ENCODE measurements at places on chromosomes 11 and 22. TPM values are rescaled to one million over a fixed set of nuclear protein-coding genes. Genes with fewer than 3 reads are reported as not detected.

- no peaks in the 10 kb centered on the region for H3K4me1 ChIP-seq
- no peaks in the 10 kb centered on the region for H3K27me3 ChIP-seq
- no peak overlapping the region for H3K4me3 ChIP-seq
- no peaks in the 10 kb centered on the region for H3K36me3 ChIP-seq
- no peak overlapping the region for H3K27ac ChIP-seq
Measured at GRCh38 chr11:12507391-12507790, 130.0 kb downstream of the PARVA start.

GRCh38 chr11:64854534-64855502 lies 10.4 kb upstream of the CDC42BPG start:
- H3K4me1 ChIP-seq: peaks cover 95% of the 10 kb centered on the region
- H3K27ac ChIP-seq: peak overlapping the region; percentile 100
- no peak overlapping the region for H3K4me3 ChIP-seq

DNA sequence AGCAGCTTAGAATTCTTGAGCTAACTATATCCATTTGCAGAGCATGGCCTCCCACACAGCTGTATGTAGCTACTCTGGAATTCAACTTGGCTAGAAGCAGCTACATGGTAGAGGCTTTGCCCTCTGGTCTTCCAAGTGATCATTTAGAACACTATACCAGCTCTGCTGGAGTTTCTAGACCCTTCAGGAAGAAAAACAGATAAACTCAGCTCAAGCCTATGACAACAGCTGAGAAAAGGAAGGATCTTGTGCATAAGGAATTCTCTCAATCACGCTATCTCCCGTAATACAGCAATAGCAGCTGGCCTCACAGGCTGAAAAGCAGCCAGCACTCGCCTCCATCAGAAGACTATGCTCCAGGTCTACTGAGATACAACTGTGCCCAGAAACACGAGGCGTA lies 50.6 kb upstream of the APOA1 start:
- DNase-seq: no peak
- no peaks in the 10 kb centered on the region for H3K27me3 ChIP-seq
- H3K4me1 ChIP-seq: peaks cover 3% of the 10 kb centered on the region
- no peak overlapping the region for H3K27ac ChIP-seq
- peaks cover 5% of the 10 kb centered on the region for H3K36me3 ChIP-seq

DNA sequence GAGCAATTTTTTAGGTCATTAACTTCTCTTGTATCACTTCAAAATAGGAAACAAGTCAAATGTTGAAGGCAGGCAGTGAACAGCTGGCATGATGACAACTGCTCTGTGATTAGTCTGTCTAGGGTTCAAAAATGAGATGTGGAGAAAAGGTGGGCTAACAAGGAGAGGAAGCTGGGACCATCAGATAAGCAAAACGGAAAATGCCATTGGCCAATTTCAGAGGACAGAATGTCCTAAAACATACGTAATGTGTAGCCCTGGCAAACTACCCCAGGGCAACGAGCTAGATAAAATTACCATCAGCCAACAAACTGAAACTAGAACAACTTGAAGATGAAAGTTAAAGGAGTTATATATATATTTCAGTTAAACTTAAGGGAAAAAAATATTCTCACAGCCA lies 93.2 kb downstream of the RELT start:
- DNase-seq: no peak
- no peak overlapping the region for H3K4me3 ChIP-seq
- no peak overlapping the region for H3K27ac ChIP-seq
- no peaks in the 10 kb centered on the region for H3K4me1 ChIP-seq

DNA sequence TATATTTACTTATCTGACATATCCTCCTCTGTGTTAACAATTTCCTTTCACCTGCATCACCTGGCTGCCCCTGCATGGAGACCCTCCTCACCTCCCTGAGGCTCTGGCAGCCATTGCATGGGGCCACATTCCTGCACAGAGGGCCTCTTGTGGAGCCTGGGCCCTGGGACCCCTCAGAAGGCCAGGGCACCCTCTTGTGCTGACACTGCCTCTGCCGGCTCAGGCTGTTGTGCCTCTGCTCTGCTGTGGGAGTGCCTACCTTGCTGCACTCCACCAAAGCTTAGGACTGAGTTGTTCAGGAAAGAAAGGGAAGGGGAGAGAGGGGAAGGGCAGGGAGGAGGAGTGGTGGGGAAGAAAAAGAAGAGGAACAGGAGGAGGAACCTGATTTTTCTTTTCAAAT lies 194.5 kb downstream of the ADAMTS15 start:
- H3K27ac ChIP-seq: no peak overlapping the region
- no peak for DNase-seq
- no peaks in the 10 kb centered on the region for H3K27me3 ChIP-seq
- no peaks in the 10 kb centered on the region for H3K4me1 ChIP-seq

DNA sequence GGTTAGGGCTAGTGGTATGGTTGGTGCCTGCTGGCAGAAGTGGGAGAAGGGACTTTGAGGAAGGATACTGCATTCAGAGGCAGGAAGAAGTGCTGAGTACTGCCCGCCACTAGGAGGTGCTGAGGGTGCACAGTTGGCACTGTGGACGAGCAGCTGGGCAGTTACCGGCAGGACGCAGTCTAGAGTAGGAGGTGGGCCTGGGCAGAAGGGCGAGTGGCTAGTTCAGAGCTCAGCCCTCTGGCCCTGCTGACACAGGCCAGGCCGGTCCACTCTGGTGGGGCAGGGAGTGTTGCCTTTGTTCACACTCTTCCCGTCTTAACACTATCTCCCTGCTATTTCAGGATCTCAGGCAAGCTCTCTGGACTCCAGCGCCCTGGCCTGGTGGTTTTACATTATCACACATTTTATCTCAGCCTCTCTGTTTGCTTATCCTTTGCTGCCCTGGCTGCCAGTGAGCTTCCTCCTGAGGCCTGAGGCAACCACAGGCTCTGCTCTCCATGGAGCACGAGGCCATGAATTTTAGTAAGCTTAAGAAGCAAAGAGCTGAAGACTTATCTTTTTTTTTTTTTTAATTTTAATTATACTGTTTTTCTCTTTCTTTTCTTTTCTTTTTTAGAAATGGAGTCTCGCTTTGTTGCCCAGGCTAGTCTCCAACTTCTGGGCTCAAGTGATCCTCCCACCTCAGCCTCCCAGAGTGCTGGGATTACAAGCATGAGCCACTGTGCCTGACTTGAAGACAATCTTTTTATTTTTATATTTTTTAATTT lies 26.9 kb downstream of the SNAP29 start:
- H3K27me3 ChIP-seq: no peaks in the 10 kb centered on the region
- peak; percentile 60 for DNase-seq
- H3K27ac ChIP-seq: no peak overlapping the region
- H3K36me3 ChIP-seq: no peaks in the 10 kb centered on the region

DNA sequence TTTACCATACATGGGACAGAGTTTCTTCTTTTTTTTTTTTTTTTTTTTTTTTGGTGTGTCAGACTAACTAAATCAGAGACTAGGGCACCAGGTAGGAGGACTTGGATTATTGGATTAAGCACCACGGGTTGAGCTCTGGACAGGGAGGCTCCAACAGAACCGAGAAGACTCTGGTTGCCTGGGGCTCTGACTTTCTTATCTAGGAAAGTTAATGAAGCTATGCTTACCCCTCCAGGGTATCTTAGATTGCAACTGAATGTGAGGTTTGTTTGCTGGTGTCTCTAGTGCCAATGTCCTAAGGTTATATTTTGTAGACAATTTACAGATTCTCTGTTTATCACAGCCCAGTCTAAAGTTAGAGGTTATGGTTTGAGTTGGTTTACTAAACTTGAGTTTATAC lies 18.1 kb downstream of the ETS1 start:
- H3K27ac ChIP-seq: no peak overlapping the region
- no peak overlapping the region for H3K4me3 ChIP-seq
- H3K36me3 ChIP-seq: no peaks in the 10 kb centered on the region
- no peaks in the 10 kb centered on the region for H3K27me3 ChIP-seq
- DNase-seq: no peak
- H3K4me1 ChIP-seq: peaks cover 35% of the 10 kb centered on the region

- H3K27me3 ChIP-seq: no peaks in the 10 kb centered on the region
- no peaks in the 10 kb centered on the region for H3K36me3 ChIP-seq
- no peak overlapping the region for H3K4me3 ChIP-seq
- no peak for DNase-seq
- H3K27ac ChIP-seq: no peak overlapping the region
Measured at GRCh38 chr11:73538381-73538872, 59.5 kb downstream of the FAM168A start.

DNA sequence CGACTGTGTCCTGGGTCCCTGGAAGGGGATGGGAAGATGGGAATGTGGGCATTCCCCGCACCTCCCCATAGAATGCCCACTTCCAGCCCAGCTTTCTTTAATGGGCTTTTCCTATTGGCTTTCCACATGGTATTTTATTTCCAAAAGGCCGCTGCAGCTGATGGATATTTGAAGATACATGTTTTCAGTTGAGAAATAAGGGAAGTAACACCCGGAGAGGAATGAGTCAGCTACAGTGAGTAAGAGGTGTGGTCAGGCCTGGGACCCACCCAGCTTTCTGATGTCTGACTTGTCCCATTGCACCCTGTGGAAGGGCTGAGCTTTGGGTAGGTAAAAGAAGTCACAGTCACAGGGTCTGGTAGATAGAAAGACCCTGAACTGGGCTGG lies 476.9 kb downstream of the MIAT start:
- no peaks in the 10 kb centered on the region for H3K27me3 ChIP-seq
- H3K27ac ChIP-seq: no peak overlapping the region
- H3K4me3 ChIP-seq: no peak overlapping the region
- no peak for DNase-seq
- no peaks in the 10 kb centered on the region for H3K36me3 ChIP-seq

TRIM66 gene
- 21.4 TPM for total RNA-seq

DNA sequence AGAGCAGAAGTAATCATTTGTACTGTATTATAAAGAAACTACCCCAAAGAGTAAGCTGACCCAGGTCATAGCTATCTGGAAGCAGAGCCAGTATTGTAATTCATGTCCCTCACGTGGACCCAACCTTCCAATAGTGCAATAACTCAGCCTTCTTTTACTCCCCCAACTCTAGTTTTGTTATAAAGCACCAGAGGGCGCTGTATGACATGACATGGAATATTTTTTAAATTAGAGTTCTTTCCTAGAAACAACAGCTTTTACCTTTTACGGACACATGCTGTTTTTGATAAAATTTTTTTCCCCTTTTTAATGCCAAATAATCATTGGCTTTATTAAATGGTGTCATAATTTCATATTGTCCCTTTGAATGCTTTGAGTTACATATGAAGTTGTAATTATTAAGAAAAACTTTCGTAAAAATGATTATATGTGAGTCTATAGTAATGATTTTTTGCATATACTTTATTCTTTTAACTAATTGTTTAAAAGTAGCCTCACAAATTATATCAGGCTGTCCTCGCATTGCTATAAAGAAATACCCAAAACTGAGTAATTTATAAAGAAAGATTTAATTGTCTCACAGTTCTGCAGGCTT lies 76.9 kb downstream of the DKK3 start:
- no peaks in the 10 kb centered on the region for H3K4me1 ChIP-seq
- no peak overlapping the region for H3K4me3 ChIP-seq
- no peak overlapping the region for H3K27ac ChIP-seq
- DNase-seq: no peak
- peaks cover 65% of the 10 kb centered on the region for H3K36me3 ChIP-seq

DNA sequence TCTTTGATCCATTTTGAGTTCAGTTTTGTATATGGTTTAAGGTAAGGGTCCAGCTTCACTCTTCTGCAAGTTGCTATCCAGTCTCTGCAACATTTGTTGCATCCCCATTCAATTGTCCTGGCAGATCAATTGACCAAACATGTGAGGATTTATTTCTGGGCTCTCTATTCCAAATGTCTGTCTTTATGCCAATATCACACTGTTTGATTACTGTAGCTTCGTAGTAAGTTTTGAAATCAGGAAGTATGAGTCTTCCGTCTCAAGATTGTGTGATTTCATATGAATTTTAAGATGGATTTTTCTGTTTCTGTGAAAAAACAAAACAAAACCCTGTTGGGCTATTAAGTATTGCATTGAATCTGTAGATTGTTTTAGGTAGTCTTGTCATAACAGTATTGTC lies 17.0 kb downstream of the APLP2 start:
- no peak overlapping the region for H3K4me3 ChIP-seq
- peaks cover 3% of the 10 kb centered on the region for H3K36me3 ChIP-seq
- peaks cover 12% of the 10 kb centered on the region for H3K4me1 ChIP-seq
- no peak overlapping the region for H3K27ac ChIP-seq
- no peaks in the 10 kb centered on the region for H3K27me3 ChIP-seq

DNA sequence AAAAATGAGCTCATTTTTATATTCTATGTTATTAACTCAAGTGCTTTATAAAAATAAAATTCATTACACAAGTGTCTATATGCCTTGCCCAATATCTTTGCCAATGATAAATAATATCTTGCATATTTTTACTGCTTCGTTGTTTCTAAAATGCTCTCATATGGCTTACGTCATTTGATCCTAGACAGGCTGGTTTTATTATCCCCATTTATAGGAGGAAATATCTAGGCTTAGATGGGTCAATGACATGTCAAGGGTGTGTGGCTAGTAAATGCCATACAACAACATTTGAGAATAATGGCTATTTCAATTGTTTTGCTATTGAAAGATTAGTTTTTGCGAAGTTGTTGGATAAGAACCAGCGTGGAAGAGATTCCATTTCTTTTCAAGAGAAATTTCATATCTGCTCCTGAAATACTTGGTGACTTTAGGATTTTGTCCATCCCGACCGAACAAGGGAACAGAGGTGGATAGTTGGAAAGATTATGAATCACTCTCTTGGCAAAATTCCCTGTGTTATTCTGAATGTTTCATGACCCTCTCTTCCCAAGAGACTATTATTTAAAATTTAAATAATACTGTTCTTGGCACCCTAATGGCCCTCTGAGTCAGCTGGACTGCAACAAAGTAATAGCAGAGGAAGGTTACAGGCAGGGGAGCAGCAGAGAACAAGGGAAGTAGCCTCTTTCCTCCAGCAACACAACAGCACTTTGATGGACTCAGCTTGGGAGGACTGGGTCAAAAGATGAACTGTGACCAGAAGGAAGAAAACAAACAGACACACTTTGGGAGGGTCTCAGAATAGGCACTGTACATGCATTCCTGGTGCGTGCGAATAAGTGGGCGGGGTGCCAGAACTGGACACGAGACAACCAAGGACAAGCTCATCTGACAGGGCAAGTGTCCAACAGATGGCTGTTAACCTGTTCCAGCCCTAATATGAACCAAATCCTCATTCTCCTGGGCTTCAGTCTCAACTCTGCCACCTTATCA lies 94.5 kb downstream of the ME3 start:
- no peak for DNase-seq
- H3K36me3 ChIP-seq: no peaks in the 10 kb centered on the region
- H3K27ac ChIP-seq: no peak overlapping the region

- DNase-seq: no peak
- H3K27me3 ChIP-seq: no peaks in the 10 kb centered on the region
- no peak overlapping the region for H3K27ac ChIP-seq
- no peaks in the 10 kb centered on the region for H3K4me1 ChIP-seq
- no peaks in the 10 kb centered on the region for H3K36me3 ChIP-seq
Measured at GRCh38 chr11:44928144-44928543, 22.5 kb downstream of the TP53I11 start.
